Fibroblast of mammary gland (primary cell): ENCODE measurements at places on chromosomes 5 and 9.

DNA sequence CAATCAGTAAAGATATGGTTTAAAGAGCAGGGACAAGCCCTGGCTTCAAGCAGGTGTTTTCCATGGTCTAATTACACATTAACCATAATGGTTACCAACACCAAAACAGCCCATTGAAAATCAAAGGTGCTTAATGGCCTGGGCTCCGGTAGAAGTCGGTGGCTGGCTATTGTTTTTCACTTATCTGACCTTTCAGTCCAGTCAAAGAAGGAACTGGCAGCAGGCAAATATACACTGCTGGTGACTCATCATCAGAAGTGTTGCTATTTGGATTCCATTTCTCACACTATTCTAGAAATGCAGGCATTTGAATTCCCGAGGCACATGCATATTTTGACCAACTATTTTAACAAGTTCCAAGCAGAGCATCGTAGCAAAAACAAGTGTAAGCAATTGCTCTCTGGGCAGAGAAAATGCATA lies 26.3 kb upstream of the GABRP start:
- DNase-seq: no peak

DNA sequence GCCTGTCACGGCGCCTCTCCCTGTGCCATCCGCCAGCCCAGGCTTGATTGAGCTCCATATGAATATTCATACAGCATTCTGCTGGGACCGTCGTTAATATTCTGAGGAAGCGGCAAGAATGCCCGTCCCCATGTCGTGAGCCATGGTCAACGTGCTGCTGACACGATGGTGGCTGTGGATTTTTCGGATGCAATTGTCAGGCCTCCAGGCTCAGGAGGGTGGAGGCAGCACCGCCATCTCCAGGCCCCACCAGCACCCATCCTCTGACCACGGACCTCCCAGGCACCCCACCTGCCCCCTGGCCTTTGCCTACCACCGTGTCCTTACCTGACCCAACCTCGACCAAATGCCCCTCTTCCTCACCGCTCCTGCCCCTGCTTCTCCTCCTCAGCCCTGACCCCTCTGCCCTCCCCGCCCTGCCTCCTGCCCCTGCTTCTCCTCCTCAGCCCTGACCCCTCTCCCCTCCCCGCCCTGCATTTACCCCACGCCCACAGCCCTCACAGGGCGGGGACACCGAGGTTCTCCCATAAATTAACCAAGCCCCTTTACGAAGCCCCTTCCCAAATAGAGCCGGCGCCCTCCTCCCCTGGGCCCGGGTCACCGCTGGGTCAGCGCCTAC lies 9.9 kb downstream of the TMEM250 start:
- DNase-seq: no peak

DNA sequence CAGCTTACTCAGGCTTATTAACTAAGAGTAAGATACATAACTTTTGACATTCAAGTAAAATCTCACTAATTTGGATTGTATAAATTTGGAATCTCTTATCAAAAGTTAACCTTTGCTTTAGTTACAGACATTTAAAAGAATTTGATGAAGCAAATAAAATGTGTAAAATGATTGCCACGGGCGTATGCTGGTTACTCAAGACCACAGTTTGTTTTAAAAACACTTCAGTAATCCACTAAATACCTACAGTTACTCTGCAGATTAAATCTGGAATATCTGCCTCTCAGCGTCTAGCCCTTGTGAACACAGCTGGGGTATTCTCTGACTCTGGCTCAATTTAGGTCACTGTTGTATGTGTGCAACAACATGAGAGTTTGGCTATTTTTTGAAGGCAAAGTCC lies 143.8 kb downstream of the MCTP1 start:
- no peak for DNase-seq

GRCh38 chr9:115591584-115591984 lies 473.6 kb upstream of the TNC start:
- peak; percentile 100 for DNase-seq

DNA sequence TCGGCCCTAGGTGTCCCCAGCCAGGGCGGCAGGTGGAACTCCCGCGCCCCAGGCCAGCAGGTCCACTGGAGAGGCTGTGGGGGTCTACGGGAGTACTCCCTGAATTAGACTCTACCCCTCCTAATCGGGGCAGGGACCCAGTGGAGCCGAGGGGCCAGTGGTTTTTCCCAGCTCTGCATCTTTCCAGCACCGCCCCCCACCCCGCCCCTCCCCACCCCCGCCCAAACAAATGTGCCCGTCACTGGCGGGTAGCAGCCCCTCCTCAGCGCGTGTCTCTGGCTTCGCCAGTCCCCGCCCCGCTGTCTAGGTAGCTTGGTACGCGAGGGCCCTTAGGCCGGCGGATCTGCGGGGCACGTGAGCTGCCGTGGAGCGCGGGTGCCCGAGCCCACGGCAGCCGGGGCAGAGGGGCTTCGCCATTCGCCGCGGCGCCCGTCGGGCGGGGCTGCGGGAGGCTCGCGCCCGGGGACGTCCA lies 7.0 kb downstream of the UNC5A start:
- DNase-seq: no peak

DNA sequence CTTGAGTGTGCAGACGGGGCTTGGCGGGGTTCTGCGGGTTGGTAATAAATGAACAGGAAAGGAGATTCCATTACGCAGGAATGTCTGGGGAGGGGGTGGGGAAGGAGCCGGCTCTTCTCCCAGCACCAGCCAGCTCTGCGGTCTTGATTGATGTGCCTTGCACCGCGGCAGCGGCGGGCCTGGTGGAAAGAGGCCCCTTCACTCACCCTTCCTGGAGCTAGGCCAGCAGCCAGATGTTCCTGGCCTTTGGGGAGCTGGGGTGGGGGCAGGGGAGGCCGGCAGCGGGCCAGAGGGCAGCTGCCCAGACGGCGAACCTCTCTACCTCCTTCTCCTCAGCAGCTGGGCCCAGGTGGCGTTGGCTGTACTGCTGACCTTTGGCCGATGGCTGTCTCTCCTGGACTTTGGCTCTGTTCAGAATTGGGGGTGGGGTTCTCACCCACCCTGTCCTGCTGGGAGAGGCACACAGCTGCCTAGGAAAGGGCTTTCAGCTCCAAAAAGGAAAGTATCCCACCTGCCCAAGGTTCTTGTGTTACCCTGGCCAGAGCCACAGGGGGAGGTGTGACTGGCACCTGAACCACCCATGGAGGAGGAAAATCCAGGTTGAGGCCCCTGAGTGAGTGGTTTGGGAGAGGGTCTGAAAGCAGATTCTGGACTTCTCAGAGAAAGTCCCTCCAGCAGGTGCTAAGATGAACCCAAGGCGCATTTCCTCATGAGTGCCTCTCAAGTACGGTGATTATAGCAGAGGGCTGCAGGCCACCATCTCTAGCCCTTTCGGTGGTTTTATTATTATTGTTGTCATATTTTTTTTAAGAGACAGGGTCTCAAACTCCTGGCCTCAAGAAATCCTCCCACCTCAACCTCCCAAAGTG lies 58.0 kb upstream of the SYNPO start:
- DNase-seq: peak; percentile 41

- DNase-seq: peak; percentile 77
Measured at GRCh38 chr5:73365301-73365853, 83.2 kb downstream of the FOXD1 start.
